ENCODE measurements at places on chromosomes 7 and 10.

DNA sequence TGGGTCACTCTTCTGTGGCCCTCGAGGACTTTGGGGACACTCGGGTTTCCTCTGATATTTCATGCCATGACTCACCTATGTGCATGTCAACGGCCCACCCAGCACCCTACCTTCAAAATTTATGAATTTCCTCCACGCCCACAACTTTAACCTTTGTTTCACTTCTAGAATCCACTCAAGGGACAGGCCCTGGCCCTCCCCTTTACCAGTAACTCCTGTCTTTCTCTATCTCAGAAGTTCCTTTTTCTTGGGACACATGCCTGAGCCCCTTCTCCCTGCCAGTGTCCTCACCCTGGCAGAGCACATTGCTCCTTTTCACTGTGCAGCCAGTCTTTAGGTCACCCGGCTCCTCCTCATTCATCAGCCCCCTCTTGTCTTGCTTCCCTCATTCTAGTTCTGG, 282.5 kb upstream of the KLF6 start:
- DNase-seq, result no peak

- no peak for DNase-seq
Observed at GRCh38 chr7:30154111-30154587, 19.4 kb downstream of the MTURN start.

GRCh38 chr10:78212060-78212785, 178.6 kb downstream of the RPS24 start:
- DNase-seq, result no peak

- peak; percentile 88 for DNase-seq
Observed at GRCh38 chr7:40008223-40008815, 58.3 kb downstream of the CDK13 start.

DNA sequence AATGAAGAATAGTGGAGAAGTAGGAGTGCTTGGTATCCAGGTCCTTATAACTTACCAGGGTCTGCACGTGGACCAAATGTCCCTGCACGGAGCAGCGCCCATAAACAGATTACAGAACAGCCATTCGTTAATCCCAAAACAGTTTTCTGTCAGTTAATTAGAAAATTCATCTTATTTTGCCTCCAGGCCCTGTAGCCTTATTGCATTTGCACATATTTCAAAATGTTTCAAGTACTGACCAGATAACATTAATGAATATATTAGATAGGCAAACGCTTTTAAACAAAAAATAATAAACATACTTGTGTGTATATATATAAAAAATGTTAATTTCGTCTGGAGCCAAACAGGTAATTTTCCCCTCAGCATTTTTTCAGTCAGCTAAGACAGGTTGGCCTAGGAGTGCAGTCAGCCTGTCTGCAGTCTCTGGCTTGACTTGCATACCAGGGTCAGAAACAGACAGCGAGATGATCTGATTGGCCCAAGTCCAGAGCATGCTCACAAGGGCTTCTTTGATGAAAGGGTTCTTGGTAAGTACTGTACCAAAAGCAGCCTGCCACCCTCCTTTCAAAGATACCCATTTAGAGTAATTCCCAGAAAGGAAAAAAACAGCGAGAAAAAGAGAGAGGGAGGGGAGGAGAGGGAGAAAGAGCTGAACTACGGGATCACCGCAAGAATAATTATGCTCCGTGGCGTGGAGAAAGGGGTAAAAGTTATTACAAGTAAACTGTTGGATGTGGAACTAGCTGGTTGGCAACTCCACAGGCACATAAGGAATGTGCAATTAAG, 194.4 kb upstream of the TCF7L2 start:
- no peak for DNase-seq

DNA sequence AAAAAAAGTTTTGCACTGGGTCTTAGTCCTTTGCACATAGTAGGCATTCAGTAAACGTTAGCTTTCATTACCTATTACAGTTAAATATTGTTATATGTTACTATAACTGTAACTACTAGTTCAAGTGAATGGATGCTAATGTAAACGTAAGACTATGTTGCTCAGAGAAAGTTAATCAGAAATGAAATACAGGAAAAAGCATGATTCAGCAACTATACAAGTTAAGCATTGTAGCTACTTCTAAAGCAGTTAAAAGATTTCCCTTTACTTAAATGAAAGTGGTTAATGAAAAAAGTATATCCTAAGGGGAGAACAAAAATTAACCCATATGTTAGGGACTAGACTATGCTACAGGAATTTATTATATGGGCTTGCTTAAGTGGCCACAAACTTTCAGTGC, 121.2 kb downstream of the SKAP2 start:
- DNase-seq, result no peak
